ENCODE measurements at places on chromosomes 1 and 21.

DNA sequence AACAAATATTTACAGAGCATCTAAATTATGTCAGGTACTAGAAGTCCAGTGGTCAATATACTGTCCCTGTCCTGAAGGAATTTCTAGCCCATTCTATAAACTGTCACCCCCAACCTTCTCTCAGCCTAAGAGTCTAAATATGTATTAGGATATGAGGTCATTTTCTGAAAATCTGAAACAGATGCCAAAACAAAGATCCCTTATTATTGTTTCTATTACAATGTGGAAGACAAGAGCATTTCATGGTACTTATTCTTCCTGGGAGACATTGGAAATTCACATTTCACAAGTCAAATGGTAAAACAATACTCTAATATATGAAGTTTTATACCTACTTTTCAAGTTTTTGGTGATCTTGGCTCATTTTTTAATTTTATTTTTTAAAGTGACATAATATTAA is 2.6 kb downstream of the CLCA1 start:
- no peak for DNase-seq

GRCh38 chr1:27719286-27720251 is 6.2 kb upstream of the FAM76A start:
- no peak for DNase-seq

- DNase-seq, result no peak
These were observed 68.3 kb downstream of the SSBP3 start for GRCh38 chr1:54337928-54338327.

GRCh38 chr1:40980068-40980452 is 564 bp downstream of the CTPS1 start:
- DNase-seq, result no peak

- no peak for DNase-seq
These were observed 861 bp upstream of the DRAXIN start for GRCh38 chr1:11690397-11691301.
